ENCODE measurements at places on chromosomes 3 and 15.

- DNase-seq: no peak
These were observed 22.3 kb upstream of the OR5K4 start for GRCh38 chr3:98331329-98331728.

GRCh38 chr15:76337059-76337695 lies 604 bp downstream of the ISL2 start:
- peak; percentile 60 for DNase-seq

- peak; percentile 11 for DNase-seq
These were observed 25.8 kb downstream of the CHRM5 start for GRCh38 chr15:33994005-33994615.

DNA sequence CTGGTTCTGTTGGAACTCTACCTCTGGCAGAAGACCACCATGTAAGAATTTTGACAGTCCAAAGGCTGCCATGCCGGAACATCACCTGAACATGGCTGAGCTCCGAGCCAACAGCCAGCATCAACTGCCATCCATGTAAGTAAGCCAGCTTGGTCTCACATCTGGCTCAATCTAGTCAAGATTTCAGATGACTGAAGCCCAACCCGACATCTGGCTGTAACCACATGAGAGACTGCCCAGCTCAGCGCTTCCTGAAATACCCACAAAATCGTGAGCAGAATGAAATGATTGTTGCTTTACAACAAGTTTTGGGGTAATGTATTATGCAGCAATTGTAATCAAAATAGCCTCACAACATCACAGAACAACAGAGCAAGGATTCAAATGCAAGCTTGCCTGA lies 32.9 kb downstream of the GHSR start:
- no peak for DNase-seq

DNA sequence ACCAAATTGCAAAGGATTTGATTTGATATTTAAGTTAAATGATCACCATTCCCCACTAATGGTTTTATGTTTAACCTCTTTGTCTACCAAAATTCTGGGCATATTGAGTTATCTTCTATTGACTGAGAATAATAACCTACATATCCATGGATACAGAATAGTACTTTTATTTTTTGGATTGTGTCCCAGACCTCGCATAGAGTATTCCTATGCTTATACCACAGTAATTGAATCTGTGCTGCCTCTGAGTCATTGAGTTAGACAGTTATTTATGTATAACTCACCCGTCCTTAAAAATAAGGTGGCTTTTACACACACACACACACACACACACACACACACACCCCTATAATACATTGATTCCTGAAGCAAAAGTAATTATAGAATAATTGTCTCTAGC lies 690.1 kb upstream of the BCHE start:
- DNase-seq: no peak

DNA sequence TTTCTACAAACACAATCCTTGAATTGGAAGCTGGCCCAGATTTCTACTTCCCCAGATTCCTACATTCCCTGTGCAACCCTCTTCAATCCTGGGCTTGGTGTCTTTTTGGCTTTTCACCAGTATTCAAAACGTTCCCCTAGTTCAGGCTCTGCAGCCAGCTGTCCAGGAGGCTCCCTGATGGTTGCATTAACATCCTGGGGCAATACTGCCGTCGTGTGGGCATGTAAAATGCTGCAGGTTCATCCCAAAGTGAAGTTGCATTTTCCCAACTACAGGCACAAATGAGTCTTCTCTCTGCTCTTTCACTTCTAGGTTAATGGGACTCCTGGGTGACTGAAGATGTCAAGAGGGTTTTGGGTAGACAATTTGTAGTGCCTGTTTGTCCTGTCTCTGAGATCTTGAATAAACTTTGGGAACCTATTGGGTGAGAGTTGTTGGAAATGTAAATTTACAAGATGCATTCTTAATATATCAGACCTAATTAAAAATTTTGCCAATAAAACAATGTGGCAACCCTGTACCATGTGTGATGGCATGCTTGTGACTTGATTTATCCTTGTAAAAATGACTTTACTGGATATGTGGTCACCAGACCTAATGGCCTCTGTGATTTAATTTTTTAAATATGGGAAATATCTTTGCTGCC lies 28.6 kb downstream of the SOX14 start:
- peak; percentile 37 for DNase-seq

DNA sequence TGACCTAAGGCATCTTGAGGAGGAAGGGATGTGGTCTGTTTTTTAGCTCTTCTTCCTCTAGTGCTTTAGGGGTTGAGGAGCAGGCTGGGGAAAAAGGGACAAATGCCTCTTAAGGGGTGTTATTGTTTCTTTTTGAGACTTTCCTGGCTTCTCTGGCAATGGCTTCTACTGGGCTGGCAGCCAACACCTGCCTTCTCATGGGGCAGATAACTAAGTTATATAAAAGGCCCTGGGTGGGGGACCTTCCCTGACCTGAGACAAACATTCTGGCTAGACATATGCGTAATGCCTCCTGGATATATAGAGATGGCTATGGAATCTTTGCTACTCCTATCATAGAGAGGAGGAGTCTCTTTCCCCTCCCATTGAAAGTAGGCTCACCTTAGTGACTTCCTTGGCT lies 179.2 kb upstream of the PROK2 start:
- no peak for DNase-seq

GRCh38 chr3:119649761-119650160 lies 10.6 kb downstream of the POPDC2 start:
- DNase-seq: no peak

GRCh38 chr3:125351814-125352456 lies 23.2 kb downstream of the ZNF148 start:
- DNase-seq: no peak

DNA sequence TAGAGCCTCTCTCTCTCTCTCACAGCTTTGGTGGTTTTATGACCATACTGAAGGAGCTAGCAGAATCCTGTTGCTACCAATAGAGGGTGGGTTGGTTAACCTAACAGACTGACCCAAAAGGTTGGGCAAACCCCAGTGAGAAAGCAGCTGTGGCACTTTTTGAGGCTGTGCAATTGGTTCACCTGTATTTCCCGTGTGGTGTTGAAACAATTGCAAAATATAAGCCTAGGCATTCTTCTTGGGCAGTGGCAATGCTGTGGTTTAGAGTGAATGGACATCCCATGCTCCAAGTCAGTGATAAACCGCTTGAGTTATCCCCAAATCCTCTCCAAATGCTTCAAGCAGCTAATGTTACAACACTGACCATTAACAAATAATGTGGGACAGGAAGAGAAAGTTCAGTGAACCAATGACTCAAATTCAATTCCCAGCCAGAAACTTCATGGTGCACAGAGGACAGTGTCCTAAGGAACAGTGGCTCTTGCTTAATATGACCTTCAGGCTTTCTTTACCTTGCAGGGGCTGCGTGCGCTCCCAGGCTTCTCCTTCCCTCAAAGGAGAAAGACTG lies 261.9 kb upstream of the ICE2 start:
- no peak for DNase-seq

- no peak for DNase-seq
These were observed 8.4 kb upstream of the COMMD4 start for GRCh38 chr15:75327491-75327890.

GRCh38 chr3:125434582-125435011 lies 59.5 kb upstream of the ZNF148 start:
- no peak for DNase-seq

DNA sequence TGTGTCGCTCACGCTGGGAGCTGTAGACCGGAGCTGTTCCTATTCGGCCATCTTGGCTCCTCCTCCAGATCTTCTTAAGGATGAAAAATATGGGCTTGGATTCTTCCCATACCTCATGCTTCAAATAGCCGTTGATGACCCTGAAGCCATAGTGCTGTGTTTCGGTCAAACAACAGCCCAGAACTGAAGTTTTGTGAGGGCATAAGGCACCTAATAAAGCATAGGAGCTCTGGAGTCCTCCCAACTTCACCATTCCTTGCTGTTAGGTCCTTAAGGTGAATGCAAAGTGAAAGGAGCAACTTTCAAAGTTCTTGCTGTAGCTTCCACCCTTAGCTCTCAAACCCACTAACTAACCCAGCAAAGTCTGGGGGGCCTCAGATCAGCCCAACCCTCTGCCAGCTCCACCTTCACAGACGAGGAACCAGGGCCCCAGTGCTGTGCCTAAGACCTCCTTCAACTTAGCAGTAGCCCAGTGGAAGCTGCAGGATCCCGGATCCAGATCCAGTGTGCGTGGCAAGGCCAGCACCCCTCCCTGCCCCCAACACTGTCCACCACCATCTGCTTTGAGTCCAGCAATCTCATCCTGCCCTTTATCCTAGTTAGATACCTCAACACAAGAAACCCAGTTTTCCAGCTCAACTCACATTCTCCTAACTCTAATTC lies at the start of gene GRK7:
Gene GRK7 (plus strand): TSS at position 321 of the 663 bp plus-strand sequence. CDS start 14,877 bp downstream, outside the sequence.
- no peak for DNase-seq

DNA sequence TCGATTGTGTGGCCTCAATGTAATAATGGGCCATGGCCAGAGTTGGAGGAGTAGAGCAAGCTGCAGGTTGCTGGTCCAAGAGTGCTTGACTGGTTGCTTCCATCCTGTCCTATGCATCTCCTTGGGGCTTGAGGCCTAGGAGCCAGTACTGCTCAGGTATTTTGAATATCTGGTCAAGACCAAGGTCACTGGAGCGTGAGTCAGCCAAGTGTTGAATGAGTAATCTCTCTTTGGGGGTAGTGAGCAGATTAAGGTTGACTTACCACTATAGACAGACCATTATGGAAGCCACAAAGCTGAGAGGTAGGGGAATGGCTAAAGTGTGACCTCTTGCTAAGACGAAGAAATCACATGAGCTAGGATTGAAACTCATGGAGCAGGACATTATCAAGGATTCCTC lies 9.4 kb upstream of the PARP6 start:
- no peak for DNase-seq

DNA sequence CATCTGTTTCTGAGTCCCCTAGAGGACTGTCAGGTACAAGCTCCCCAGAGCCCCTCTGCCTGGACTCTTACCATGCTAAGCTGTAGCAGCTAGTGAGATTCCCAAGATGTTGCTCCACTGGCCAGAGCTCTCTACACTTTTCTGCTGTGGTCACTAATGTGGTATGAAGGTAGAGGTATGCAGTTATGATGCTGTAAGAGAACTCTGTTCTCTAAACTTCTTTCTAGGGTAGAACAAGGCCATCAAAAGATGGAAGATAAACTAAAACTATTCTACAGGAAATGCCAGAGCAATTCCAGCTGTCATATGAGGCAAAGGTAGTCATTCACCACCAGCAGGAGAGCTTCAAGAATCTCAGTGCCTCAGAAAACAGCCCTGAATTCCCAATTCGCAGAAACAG lies 517.4 kb upstream of the ARRDC4 start:
- no peak for DNase-seq

DNA sequence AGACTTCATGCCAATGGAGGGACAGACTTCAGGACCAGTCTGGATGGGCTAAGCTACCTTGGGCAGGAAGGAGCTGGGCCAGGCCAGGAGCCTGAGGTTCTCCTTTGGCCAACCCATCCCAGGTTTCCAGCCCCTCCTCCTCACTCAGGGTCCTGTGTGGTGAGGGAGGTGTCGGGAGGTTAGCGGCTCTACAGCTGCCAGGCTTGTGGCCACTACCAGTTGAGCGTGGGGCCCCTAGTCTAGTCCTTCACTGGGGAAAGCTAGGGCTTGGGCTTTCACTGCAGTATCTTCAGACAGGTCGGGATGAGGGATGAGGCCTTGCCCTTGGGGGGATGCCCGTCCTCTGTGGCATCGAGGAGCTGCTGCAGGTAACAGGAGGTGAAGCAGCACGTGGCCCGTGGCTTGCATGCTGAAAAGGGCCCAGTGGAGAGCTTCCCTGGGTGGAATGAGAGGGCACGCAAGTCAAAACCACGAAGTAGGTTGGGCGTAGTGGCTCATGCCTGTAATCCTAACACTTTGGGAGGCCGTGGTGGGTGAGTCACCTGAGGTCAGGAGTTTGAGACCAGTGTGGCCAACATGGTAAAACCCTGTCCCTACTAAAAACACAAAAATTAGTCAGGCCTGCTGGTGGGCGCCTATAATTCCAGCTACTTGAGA lies 8.5 kb upstream of the FANCD2 start:
- no peak for DNase-seq

- peak; percentile 48 for DNase-seq
These were observed 75.1 kb downstream of the CCK start for GRCh38 chr3:42190701-42191442.

DNA sequence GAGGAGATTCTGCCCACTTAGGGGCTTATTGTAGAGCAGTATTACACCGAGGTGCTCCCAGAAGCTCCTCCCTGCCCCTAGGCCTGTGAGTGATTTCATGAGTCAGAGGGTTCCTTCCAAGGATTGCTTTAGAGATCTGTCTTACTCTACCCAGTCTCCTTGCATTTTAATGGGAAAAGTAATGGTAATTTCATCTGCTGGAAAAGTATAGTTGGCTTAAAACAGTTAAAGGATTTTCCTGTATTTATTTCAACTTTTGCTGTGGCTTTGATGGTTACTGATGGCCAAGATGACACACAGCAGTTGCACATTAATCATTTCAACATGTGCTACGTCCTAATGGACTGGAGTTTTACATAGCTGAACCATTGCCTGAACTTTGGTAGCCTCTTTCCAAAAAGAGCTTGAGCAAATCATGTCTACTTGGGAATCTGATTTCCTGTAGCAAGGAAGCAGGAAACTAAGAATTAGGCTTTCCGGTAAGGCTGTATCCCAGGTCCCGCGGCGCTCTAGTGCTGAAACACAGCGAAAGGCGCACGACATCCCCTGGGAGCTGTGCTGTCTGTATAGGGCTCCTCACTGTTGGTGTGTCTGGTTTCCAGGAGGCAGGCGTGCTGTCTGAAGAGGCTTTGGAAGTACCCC lies 9.2 kb upstream of the PGPEP1L start:
- no peak for DNase-seq

DNA sequence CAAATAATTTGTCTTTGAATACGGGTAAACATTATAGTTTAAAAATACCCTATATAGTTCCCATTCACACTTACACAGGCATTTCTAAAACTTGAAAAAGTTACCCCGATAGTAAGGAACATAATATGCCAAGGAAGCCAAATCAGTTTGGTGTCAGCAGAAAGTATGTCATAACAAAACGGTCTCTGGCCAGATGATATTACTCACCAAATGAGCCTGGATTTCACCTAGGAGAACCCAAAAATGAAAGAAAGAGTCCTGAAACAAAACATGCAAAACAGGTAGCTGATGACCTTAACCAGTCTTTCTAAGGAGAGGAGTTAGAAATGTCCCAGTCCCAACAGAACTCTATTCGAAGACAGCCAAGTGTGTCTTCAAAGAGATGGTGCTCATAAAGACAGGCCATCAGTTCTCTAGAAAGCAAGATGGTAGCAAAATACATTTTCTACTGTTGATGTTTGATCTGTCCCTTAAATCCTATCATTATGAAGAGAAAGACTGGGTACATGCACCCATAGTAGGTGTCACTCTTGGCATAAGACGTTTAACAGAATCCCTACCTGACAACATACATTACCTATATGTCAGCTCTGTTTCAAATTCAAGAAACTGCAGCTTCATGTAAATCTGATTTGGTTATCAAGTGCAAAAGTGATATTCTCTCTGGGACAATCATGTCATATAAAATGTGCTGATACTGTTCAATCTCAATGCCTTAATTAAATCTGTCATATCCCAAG lies 942.5 kb downstream of the ROBO1 start:
- no peak for DNase-seq

- peak; percentile 89 for DNase-seq
These were observed 4.0 kb downstream of the CCDC33 start for GRCh38 chr15:74240002-74240568.

GRCh38 chr15:65795663-65796216 lies 3.6 kb upstream of the DENND4A start:
- no peak for DNase-seq

- DNase-seq: no peak
These were observed 5.1 kb downstream of the NLGN1 start for GRCh38 chr3:173402656-173403055.

Data from NCI-H524 treated with DMSO at 0.1 percent for 48 hours (cell line).